Right lobe of liver (tissue), 6 donors: ENCODE measurements at places on chromosomes 16 and 17. TPM values are rescaled to one million over a fixed set of nuclear protein-coding genes. Genes with fewer than 3 reads are reported as not detected.

DNA sequence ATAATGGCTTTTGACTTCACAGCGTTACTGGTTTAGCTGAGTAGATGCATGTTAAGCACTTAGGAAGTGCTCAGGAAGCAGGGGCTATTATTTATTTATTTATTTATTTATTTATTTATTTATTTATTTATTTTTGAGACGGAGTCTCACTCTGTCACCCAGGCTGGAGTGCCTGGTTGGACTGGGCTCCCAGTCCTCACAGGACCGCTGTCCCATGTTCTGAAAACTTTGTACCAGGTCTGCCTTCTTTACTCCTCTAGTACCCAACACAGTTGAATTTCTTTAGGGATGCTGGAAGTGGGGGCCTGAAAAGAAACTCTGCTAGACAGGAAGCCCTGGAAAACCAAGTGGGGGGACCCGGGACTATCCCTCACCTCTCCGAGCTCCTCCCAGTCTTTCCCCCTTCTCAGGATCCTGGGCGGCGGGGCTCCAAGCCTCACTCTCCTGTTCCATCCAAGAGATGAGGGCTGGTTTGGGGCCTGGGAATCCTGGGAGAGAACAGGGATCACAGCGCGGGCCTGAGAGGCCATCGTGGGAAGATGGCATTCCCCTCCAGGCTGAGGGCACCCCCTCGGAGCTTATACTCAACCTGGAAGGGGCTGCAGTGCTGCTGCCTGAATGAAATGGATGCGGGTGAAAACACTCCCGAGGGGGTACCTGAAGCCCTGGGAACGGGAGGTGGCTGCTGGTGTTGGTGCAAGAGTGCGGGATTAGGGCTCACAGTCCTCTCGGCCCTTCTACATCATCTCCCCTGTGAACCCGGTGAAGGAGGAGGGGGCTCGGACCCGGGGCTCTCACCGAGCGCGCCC is 674 bp downstream of the ZNF688 start:
- peak; percentile 37 for DNase-seq
- H3K36me3 ChIP-seq: no peaks in the 10 kb centered on the region
- H3K27me3 ChIP-seq: no peaks in the 10 kb centered on the region
- peak overlapping the region; percentile 77 for H3K4me3 ChIP-seq
- peak overlapping the region; percentile 91 for H3K27ac ChIP-seq

DNA sequence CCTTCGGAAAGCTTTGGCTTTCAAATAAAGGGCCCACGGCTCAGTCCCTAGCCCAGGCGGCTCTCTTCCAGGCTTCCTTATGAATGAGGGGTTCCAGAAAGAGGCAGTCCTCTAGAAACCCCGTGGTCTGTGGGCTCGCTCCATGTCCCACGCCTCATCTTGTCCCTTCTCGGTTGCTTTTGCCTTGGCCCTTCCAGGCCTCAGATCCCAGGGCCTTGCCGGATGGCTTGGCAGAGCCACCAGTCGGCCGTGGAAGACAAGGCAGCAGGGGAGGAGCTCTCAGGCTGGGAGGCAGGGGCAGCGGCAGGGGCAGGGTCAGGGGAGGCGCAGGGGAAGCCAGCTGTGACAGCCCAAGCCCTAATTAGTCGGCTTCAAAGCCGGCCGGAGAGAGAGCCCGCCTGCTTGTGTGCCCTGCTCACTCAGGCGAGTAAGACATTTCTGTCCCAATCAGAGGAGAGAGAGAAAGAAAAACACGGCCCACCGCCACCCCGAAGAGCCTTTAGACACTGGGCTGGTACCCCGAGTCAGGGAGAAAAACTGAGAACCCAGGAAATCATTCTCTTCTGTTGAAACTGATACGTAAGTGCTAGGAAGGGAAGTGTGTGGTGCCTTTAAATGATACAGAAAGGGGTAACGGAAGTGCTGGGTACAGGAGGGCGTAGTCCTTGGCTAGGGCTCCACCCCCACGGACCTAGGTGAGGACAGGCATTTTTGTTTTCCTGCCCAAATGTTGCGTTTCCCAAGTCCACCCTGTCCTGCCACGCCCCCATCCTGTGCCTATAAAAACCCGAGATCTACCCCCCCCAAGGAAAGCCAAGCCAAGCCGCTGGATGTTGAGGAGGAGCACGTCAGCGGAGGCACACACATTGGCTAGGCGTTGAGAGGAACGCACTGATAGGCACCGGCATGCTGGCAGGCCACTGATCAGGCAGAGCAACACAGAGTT is 27.8 kb upstream of the MEIOC start:
- peak; percentile 32 for DNase-seq
- no peaks in the 10 kb centered on the region for H3K36me3 ChIP-seq
- no peak overlapping the region for H3K27ac ChIP-seq
- H3K4me3 ChIP-seq: no peak overlapping the region
- no peaks in the 10 kb centered on the region for H3K27me3 ChIP-seq
- H3K4me1 ChIP-seq: no peaks in the 10 kb centered on the region

GRCh38 chr17:67245694-67246402 is 852 bp upstream of the HELZ start:
- H3K36me3 ChIP-seq: peaks cover 6% of the 10 kb centered on the region
- peak overlapping the region; percentile 98 for H3K4me3 ChIP-seq
- DNase-seq: peak; percentile 66
- H3K27me3 ChIP-seq: no peaks in the 10 kb centered on the region
- H3K4me1 ChIP-seq: peaks cover 7% of the 10 kb centered on the region

- no peaks in the 10 kb centered on the region for H3K27me3 ChIP-seq
- H3K4me1 ChIP-seq: no peaks in the 10 kb centered on the region
- H3K36me3 ChIP-seq: peaks cover 9% of the 10 kb centered on the region
- H3K4me3 ChIP-seq: peak overlapping the region; percentile 64
Measured at GRCh38 chr17:42459801-42460281, 1.2 kb downstream of the ATP6V0A1 start.

- H3K27me3 ChIP-seq: no peaks in the 10 kb centered on the region
- no peak for DNase-seq
- H3K4me1 ChIP-seq: no peaks in the 10 kb centered on the region
- no peak overlapping the region for H3K4me3 ChIP-seq
- H3K36me3 ChIP-seq: peaks cover 6% of the 10 kb centered on the region
Measured at GRCh38 chr17:79947351-79948031, 88.2 kb downstream of the TBC1D16 start.

GRCh38 chr16:16062023-16062937 is 112.9 kb downstream of the ABCC1 start:
- H3K36me3 ChIP-seq: no peaks in the 10 kb centered on the region
- H3K4me3 ChIP-seq: no peak overlapping the region
- no peaks in the 10 kb centered on the region for H3K27me3 ChIP-seq
- no peak overlapping the region for H3K27ac ChIP-seq
- H3K4me1 ChIP-seq: no peaks in the 10 kb centered on the region

DNA sequence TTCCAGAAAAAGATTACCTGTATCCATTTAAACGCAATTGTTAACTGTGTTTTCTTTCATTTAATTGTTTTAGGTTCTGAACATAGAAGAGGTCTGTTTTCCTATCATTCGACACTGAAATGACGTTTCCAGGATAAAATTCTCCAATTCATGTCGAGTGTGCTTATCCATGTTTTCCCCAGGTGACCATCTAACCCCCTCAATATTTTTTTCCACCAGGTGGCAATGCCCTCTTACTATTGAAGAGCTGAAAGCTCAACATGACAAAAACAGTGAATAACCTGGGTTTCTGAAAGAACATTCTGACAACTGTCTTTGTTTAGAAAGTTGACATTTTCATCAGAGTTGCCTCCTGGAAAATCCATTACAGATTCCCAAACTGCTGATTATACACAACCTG is 948.7 kb downstream of the KCNJ2 start:
- no peak for DNase-seq
- H3K27me3 ChIP-seq: no peaks in the 10 kb centered on the region
- no peak overlapping the region for H3K27ac ChIP-seq
- H3K36me3 ChIP-seq: no peaks in the 10 kb centered on the region

DNA sequence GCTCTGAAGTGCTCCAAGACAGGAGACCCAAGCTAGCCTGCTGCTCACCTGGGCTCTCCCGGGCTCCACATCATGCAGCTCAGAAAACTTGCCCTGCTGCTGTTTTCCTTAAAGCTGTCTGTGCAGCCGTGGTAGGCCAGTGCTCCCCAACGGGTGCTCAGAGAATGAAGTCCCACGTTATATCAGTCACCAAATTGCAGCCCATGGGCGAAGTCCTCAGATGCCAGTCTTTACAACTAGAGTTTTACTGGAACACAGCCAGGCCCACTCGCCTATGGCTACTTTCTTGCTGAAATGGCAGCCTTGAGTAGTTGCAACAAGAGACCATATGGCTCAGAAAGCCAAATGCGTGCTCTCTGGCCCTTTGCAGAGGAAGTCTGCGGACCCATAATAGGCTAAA is 6.3 kb downstream of the CREBBP start:
- no peaks in the 10 kb centered on the region for H3K4me1 ChIP-seq
- H3K4me3 ChIP-seq: no peak overlapping the region
- H3K27me3 ChIP-seq: no peaks in the 10 kb centered on the region
- no peaks in the 10 kb centered on the region for H3K36me3 ChIP-seq
- no peak for DNase-seq
- H3K27ac ChIP-seq: no peak overlapping the region

GRCh38 chr17:50257676-50258224 is 16.5 kb upstream of the TMEM92 start:
- DNase-seq: no peak
- H3K27me3 ChIP-seq: no peaks in the 10 kb centered on the region
- H3K27ac ChIP-seq: no peak overlapping the region
- H3K4me1 ChIP-seq: no peaks in the 10 kb centered on the region
- no peaks in the 10 kb centered on the region for H3K36me3 ChIP-seq
- H3K4me3 ChIP-seq: no peak overlapping the region

GRCh38 chr17:82963104-82963950 is 116.1 kb upstream of the METRNL start:
- peak overlapping the region; percentile 57 for H3K27ac ChIP-seq
- DNase-seq: peak; percentile 82
- H3K36me3 ChIP-seq: no peaks in the 10 kb centered on the region
- H3K4me3 ChIP-seq: no peak overlapping the region
- no peaks in the 10 kb centered on the region for H3K27me3 ChIP-seq
- no peaks in the 10 kb centered on the region for H3K4me1 ChIP-seq

DNA sequence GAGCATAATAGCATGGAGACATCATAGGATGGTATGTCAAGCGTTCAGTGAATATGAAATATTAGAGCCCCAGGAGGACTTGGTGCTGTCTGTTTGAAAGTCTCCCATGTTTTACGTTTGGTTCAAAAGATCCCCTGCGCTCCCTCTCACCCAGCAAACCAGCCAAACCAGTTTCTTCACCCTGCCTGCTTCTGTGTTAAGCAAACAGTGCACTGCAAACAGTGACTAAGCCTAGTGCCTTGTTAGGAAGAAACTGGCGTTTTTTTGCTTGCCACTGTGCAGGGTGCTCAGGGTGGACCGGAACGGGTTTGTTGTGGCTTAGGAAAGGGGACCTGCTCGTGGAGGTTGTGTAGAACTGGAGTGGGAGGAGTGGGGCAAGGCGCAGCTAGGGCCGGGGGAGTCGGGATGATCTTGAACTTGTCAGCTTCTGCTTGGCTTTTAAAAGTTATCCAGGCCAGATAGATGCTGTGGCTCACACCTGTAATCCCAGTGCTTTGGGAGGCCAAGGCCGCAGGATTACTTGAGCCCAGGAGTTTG is 7.7 kb downstream of the CDH1 start:
- H3K4me3 ChIP-seq: peak overlapping the region; percentile 25
- H3K27ac ChIP-seq: peak overlapping the region; percentile 91
- no peaks in the 10 kb centered on the region for H3K27me3 ChIP-seq
- peak; percentile 64 for DNase-seq
- H3K36me3 ChIP-seq: no peaks in the 10 kb centered on the region

- no peak overlapping the region for H3K27ac ChIP-seq
- peaks cover 3% of the 10 kb centered on the region for H3K36me3 ChIP-seq
- H3K27me3 ChIP-seq: no peaks in the 10 kb centered on the region
- H3K4me3 ChIP-seq: no peak overlapping the region
- H3K4me1 ChIP-seq: peaks cover 17% of the 10 kb centered on the region
Measured at GRCh38 chr17:12992676-12993075, 25.2 kb downstream of the ELAC2 start.

DNA sequence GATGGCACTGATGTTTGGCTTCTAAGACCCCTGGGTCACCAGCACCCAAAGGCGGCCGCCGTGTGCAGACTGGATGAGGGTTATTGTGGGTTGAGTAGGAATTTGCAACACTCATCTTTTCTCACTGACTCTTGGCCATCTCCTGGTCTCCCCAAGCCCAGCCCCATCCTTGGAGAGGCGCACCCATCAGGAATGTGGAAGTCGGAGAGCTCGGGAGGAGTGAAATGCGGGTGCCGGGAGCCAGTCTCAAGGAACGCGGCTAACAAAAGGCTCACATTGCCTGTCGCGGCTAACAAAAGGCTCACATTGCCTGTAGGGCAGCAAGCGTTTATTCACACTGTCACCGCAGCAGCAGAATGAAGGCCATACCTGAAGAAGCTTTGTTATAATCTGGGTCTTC is 248.6 kb downstream of the FOXL1 start:
- DNase-seq: no peak
- H3K27me3 ChIP-seq: no peaks in the 10 kb centered on the region
- no peaks in the 10 kb centered on the region for H3K36me3 ChIP-seq
- H3K4me3 ChIP-seq: no peak overlapping the region
- no peak overlapping the region for H3K27ac ChIP-seq
- H3K4me1 ChIP-seq: no peaks in the 10 kb centered on the region

- H3K4me3 ChIP-seq: no peak overlapping the region
- no peaks in the 10 kb centered on the region for H3K36me3 ChIP-seq
- DNase-seq: no peak
- no peak overlapping the region for H3K27ac ChIP-seq
Measured at GRCh38 chr17:14396547-14396946, 95.7 kb downstream of the HS3ST3B1 start.

DNA sequence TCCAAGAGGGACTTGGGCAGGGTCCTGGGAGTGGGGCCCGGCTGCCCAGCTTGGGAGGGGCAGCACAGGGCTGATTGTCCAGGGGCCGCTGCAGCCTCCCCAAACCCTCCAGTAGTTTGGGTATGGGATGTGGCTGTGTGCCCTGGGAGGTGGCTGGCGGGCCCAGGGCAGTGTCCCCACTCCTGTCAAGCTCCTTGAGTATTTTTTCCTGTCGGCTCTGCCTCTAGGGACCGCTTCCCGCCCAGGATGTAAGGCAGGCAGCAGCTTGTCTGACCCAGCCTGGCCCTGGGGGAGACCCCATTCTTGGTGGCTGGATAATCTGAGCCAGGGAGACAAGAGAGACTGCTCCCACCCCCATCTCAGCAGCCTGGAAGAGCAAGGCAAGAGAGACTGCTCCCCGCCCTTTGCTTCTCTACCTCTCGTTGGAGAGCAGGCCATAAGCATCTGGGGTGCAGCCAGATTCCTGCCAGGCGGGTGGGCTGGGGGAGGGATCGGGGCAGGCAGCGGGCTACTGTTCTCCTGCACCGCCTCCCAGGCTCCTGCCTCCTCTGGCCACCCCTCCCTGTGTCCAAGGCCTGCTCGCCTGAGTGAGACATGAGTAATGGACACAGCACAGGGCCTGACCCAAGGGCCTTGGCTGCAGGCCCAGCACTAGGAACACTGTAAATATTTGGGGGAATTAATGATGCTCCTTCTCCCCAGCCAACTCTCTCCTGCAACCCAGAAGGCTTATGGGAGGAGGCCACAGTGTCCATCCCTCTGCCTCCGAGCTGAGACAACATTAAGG is 18.4 kb upstream of the ITGA3 start:
- no peak overlapping the region for H3K27ac ChIP-seq
- H3K4me1 ChIP-seq: no peaks in the 10 kb centered on the region

GRCh38 chr17:50830352-50830751 is 5.0 kb upstream of the WFIKKN2 start:
- no peak overlapping the region for H3K27ac ChIP-seq
- no peaks in the 10 kb centered on the region for H3K4me1 ChIP-seq
- no peaks in the 10 kb centered on the region for H3K27me3 ChIP-seq
- H3K4me3 ChIP-seq: no peak overlapping the region
- H3K36me3 ChIP-seq: no peaks in the 10 kb centered on the region

The PPY gene
- total RNA-seq: not detected

The GLIS2 gene
- total RNA-seq: 1.9 TPM

The HASPIN gene
- 1.1 TPM for total RNA-seq

The FMNL1 gene
- 3.7 TPM for total RNA-seq

The MT1E gene
- 687 TPM for total RNA-seq

The OR3A3 gene
- total RNA-seq: not detected

The TNP2 gene
- not detected for total RNA-seq

The PRSS8 gene
- total RNA-seq: 17.9 TPM
